GM04504 (cell line): ENCODE measurements at places on chromosomes 1 and 21.
A peak's percentile ranks its signal among the peaks of the same experiment; 100 is the strongest.

- DNase-seq: no peak
Observed at GRCh38 chr1:164589961-164590507, 31.1 kb downstream of the PBX1 start.

DNA sequence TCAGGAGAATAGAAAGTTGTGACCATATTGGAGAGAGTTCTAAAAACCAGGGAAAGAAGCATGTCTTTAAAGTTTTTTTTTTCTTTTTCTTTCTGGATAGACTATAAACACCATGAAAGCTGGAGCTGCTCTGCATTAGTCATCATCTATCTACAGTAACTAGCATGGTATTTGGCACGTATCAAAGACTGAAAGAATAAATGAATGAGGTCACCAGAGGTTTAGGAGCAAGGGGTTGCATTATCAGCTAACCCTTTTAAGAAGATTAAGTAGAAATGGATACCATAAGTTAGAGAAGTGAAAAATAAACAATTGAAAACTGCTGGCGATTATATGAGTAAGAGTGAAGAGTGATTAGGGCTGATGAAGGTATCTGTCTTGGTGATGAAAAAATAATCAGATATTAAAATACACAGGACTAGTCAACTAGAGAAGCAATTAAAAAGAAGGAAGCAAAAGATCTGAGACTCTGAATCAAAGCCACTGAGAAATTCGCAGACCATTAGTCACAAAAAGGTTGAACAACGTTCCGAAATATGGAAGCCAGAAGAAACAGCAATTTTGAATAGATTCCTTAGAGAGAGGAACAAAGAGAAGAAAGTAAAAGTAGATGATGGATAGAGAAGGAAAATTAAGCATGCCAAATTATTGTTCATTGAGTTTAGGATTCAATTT, 536.4 kb downstream of the DPYD start:
- peak; percentile 36 for DNase-seq

- DNase-seq: no peak
Observed at GRCh38 chr1:48566492-48566891, 94.5 kb upstream of the SPATA6 start.

DNA sequence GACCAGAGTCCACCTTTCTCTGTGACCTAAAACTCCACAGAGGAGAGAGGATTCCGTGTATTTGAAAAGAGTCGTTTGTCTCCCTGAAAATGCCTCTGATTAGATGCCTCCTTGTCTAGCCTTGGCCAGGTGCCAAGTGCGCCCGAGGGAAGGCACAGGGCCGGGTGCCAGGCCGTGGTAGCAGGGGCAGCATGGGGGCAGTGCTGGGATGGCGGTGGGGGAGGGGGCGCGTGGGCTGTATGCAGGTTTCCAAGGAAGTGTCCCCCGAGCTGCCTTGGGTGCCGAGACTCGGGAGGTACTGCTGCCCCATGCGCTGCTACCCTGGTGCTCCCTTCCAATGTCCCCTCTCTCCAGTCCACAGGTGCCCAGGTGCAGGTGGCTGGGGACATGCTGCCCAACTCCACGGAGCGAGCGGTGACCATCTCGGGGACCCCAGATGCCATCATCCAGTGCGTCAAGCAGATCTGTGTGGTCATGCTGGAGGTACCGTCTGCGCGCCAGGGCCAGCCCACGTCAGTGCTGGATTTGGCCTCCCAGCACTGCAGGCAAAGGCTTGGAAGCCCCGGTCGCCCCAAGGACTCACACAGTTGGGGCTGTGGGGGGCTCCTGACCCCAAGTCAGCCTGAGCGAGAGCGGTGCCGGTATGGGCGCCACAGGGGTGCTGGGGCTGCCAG, 70.9 kb upstream of the COL6A1 start:
- DNase-seq: no peak

DNA sequence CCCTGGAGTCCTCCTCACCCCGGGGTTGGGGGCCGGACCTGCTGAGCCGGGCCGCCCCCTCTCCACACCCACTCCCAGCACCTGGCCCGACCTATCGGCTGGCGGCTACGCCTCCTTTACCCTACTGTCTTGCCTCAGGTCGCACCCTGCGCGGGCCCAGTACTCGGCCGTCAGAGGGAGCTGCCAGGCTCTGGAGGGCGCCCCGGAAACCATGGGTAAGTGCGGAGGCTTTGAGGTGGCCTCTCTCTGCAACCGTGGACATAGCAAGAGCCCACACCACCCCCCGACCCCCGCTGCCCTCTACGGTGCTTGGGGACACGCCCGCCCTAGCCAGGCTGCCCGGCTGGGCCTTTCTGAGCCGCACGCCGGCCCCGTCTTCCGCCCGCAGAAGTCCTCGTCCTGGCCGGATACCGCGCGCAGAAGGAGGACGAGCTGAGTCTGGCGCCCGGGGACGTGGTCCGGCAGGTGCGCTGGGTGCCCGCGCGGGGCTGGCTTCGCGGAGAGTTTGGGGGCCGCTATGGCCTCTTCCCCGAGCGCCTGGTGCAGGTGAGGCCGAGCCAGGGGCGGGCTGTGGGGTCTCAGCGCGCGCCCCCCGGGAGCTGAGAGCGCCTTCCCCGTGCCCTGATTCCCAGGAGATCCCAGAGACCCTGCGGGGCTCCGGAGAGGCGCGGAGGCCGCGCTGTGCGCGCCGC, at the start of gene SH3D21:
Gene SH3D21, plus strand, starts transcription at position 159 of the 692 bp plus-strand sequence. Its CDS starts 53 bp downstream, at position 212.
- no peak for DNase-seq

DNA sequence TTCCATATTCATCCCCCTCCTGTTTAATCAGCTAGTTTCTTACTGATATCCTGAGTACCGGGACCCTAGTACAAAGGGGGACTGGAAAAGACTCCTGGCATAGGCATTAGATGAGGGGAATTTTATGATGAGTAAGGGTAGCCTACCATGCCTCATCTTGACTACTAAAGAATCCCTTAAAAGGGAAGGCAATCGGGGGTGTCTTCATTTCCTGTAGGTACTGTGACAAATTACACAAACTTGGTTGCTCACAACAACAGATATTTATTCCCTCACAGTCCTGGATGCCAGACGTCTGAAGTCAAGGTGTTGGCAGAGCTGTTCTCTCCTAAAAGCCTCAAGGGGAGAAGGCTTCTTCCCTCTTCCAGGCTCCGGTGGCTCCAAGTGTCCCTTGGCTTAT, 28.9 kb upstream of the RUNX1 start:
- DNase-seq: no peak

GRCh38 chr1:204326771-204327300, 32.9 kb downstream of the PLEKHA6 start:
- no peak for DNase-seq

GRCh38 chr1:183543619-183544204, 46.5 kb downstream of the NCF2 start:
- peak; percentile 41 for DNase-seq

DNA sequence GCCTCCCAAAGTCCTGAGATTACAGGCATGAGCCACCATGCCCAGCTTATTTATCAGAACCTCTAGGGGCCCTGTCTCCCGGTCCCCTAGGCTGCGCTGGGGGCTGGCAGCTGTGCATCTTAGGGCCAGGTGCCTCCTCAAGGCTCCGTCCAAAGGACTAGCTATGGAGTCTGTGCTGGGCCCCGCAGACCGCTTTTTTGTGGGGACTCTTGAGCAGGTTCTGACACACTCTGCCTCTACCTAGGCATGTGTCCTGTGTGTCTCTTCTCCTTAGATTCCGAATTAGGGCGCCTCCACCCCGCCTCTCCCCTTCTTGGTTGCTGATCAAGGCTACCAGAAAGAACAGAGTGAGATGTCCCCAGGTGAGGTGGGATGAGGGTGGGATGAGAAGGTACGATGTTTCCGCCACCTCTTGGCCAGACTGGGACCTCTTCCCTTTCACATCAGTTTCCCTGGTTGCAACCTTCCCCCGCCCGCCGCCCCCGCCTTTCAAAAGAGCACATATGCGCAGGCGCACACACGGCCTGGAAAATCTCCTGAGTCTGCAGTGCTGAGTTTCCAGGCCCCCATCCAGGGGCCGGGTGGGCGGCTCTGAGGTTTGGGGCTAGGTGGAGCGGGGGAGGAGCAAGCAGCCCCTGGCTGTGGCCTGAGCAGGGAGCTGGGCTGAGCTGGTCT, 5.0 kb upstream of the PTPN7 start:
- no peak for DNase-seq

GRCh38 chr1:232788235-232788872, 16.9 kb upstream of the MAP10 start:
- no peak for DNase-seq

- DNase-seq: no peak
Observed at GRCh38 chr1:180213401-180214170, 16.5 kb upstream of the LHX4 start.

DNA sequence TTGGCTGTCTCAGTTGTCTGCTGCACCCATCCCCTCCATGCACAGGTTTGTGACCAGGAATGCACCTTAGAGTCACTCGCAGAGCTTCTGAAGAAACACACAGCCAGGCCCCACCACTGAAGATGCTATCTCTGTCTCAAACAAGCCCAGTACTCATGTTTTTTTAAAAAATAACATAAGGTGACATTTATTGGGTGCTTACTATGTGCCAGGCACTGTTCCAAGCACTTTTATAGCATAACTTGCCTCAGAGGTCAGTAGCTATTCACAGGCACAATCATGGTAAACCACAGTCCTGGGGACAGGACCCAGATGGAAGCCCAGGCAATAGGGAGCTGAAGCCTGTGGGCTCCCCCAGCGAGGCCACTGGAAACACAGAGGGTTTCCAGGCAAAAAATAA, 8.8 kb upstream of the ATP13A2 start:
- no peak for DNase-seq

DNA sequence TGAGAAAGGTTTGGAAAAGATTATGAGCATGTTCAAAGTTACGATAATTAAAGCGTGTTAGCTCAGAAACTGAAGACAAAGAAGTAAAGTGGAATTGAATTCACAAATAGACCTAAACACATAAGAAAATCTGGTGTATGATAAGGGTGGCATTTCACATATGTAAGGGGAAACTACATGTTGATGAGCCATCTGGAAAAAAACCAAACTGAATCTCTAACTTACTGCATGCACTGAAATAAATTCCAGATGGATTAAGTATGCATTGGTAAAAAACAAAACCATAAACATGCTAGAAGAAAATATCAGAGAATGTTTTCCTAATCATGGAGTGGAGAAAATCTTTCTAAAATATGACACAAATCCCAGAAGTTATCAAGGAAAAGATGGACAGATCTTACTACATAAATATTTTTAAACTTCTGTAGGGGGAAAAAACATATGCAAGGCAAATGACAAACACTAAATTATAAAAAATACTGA, 34.0 kb upstream of the CTPS1 start:
- DNase-seq: no peak

GRCh38 chr1:78799926-78800325, 150.3 kb downstream of the IFI44 start:
- no peak for DNase-seq
